Neural crest cell (in vitro differentiated cells): ENCODE measurements at places on chromosomes 3 and 15. TPM values are rescaled to one million over a fixed set of nuclear protein-coding genes. Genes with fewer than 3 reads are reported as not detected.
A peak's percentile ranks its signal among the peaks of the same experiment; 100 is the strongest.

The RLBP1 gene
- 5.7 and 6.3 TPM in 2 replicates for total RNA-seq

GRCh38 chr3:37704064-37704463 lies 157.6 kb upstream of the CTDSPL start:
- DNase-seq = no peak

DNA sequence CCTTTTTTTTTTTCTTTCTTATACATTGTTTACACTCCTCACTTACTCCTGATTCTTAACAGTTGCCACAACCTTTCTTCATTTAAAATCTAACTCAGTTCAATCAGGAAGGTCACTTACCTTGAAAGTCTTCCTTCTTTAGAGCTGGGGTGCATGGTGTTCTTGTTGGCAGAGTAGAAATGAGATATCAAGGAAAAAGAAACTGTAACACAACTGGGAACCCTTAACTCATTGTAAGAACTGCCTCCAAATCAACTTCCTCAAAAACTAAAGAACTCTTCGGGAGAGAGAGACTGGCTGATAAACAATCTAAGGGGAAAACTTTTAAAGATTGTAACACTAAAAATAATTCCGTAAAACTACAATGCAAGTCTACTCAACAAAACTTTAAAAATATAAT lies 1.4 kb upstream of the APPL1 start:
- no peak for DNase-seq

The ARRDC4 gene
- total RNA-seq = 13.3 and 14.2 TPM in 2 replicates

The ENTPD3 gene
- not detected in 2 replicates for total RNA-seq

DNA sequence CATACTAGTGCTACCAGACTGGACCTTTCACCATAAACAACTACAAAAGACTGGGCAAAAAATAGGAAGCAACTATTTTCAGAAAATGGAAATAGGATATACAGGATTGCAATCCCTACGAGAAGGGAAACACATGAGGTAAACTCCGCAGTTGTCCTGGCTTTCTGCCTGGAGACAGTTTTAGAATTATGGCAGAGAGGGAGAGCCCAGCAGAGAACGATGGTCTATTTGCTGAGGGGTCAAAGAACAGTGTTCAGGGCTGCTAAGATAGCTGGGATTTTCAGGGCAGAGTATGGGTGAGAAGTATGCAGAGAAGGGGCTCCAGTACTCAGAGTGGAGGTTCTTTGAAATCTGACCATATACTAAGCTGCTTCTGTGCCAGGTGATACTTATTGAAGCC lies 163.4 kb downstream of the CHDH start:
- no peak for DNase-seq

- DNase-seq = no peak
Measured at GRCh38 chr15:48596841-48597240, 48.7 kb downstream of the FBN1 start.

GRCh38 chr3:129336093-129336706 lies 57.5 kb downstream of the HMCES start:
- no peak for DNase-seq

The MFSD1 gene
- total RNA-seq = 16.9 and 18.5 TPM in 2 replicates

The PLA2G4F gene
- total RNA-seq = not detected in 2 replicates

DNA sequence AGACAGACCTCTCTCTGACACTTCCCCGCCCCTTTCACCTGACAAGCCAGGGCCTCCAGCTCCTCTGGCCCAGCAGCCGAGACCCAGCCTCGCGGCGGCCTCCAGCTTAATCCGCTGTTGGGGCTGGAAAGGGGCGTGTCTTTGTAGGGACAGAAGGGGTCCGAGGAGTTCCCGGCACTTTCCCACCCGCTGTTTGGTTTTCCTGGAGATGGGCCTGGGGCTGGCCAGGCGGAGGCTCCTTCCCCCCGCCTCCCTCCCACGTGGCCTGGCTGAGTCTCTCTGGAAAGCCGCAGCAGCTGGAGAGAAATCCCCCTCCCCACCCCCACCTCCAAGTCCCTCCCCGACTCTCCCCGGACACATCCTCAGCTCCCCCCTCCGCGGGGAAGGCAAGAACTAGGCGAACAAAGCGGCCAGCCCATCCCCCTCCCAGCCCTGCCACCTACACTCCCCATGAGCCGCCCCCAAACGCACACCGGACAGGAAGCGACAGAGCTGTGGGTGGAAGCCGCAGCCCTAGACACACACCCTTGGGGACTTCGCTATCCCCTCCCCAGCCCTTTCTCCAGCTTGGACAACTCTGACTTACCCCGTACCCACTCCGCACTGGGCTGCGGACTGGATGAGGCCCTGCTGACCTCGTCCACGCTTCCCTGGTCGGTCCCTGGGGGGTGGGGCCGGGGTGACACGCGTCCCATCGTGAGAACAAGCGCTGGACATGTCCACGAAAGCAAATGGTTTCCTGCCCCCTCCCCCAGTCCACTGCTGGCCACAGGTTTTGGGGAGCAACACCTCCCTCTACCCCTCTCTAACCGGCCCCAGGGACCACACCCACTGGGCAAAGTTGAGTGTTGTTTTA lies 1.2 kb downstream of the IGDCC4 start:
- DNase-seq = peak; percentile 62

The ITGA11 gene
- 0.18 and 0.51 TPM in 2 replicates for total RNA-seq

The GAP43 gene
- total RNA-seq = 41.8 and 42.9 TPM in 2 replicates

The CFAP92 gene
- 8.7 and 8.8 TPM in 2 replicates for total RNA-seq

- DNase-seq = no peak
Measured at GRCh38 chr15:43214169-43214568, 6.6 kb downstream of the EPB42 start.

The PCSK6 gene
- total RNA-seq = 4.5 and 5.4 TPM in 2 replicates

The NR2F2 gene
- 147 and 150 TPM in 2 replicates for total RNA-seq

GRCh38 chr3:27194861-27195483 lies 174.2 kb downstream of the NEK10 start:
- no peak for DNase-seq

GRCh38 chr3:171178714-171179113 lies 152.2 kb upstream of the SLC2A2 start:
- DNase-seq = no peak

DNA sequence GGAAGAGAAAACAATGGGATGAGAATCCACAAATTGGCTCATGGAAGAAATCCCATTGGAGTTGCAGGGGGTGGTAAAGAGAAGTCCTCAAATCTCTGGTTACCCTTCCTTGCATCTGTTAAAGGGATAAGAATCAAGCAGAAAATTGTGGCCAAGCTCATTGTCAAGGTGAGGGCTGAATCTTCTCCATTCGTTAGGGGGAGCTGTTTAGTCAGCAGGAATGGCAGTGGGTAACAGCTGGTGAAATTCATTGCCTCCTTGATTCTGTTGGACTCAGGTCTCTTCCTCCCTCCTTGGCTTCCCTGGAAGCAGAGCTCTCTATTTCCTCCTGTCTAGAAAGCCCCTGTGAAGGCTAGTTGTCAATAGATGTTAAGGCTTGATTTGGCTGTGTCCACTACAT lies 343.1 kb upstream of the SEMA6D start:
- DNase-seq = no peak

The UROC1 gene
- total RNA-seq = not detected in 2 replicates

- no peak for DNase-seq
Measured at GRCh38 chr3:134904241-134904771, 109.2 kb downstream of the EPHB1 start.

The ZIC4 gene
- total RNA-seq = 4.5 and 6.1 TPM in 2 replicates

DNA sequence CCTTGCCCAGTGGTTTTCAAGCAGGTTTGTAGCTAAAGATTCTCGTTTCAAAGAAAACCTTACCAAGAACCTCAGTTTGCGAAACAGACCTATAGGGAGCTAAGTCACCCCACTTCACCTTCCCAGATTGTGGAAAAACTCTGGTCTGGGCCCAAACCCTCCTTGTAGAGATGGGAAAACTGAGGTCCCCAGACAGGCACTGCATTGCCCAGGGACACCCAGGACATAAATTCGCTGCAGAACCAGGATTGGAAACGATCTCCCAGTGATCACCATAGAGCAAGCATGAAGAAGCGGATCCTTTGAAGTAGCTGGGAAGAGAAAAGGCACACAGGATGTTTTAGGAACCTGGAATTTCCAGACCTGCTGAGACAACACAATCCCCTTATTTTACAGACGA lies 85.6 kb upstream of the PIAS1 start:
- DNase-seq = no peak

DNA sequence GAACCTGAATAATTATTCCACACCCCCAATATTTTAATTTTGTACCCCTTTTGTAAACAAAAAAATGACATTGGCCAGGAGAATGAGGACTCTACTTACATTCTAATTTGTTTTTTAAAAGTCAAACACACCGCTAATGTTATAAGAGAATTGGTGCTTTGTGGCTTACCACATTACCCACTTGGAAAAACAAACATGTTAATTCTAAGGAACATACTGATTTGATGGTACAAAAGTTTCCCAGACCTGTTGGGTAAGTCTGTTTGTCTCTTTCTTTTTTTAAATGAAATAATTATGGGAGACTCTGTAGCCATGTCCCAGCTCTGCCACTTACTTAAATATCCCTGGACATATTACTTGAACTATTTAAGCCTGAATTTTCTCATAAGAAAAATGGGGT lies 352.5 kb upstream of the C2CD4B start:
- DNase-seq = no peak

DNA sequence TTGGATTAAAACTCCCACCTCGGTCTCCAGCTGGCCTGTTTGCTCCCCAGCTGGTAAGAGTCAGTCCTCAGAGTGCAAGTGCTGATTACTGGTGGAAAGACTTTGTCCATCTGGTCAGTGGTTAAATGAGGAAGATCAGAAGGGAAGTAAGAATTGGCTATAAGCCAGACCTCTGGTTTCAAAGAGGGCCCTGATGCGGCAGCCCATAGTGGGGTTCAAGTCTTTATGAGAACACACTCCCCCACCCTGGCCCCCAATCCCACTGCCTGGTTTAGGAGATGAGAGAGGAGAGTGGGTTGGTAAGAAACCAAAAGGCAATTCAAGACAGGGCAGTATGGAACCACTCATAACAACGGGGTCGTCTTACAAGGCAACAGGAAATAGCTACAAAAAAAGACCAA lies 65.0 kb downstream of the FRMD4B start:
- no peak for DNase-seq

- no peak for DNase-seq
Measured at GRCh38 chr3:38059148-38059547, 20.1 kb downstream of the DLEC1 start.

- no peak for DNase-seq
Measured at GRCh38 chr3:18740631-18741583, 315.8 kb upstream of the SATB1 start.

- DNase-seq = no peak
Measured at GRCh38 chr3:81823882-81824395, 62.5 kb upstream of the GBE1 start.

- DNase-seq = no peak
Measured at GRCh38 chr3:142694225-142694624, 29.6 kb upstream of the TRPC1 start.

DNA sequence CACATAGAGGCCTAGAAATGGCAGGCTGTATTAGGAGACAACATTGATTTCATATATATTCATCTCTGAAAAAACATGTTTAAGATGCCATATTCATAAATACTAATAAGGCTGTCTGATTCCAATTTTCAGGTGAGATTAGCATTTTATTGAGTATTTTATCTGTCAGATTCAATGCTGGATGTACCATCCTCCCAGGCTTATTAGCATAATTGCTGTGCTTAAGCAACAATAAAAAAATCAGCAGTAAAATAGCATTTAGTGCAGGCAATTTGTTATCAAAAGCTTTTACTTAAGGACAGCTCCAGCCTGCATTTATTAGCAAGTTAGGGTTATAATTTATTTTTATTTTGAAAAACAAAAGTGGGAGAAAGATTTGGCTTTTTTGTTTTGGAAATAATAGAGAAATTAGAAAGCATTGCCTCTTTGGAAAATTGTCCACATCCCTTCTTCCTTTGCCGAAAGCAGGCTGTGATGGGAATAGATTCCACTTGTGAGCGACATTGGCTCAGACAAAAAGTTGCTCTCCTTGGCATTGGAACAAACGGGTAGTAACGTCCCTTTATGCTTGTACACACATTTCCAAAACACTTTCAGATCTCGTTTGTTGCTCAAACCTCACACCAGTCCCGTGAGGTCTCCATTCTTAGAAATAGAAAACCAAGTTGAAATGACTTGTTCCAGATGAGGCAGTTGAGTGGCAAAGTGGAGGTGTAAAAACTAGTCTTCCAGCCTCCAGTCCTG lies 134.0 kb downstream of the LPP start:
- DNase-seq = no peak

DNA sequence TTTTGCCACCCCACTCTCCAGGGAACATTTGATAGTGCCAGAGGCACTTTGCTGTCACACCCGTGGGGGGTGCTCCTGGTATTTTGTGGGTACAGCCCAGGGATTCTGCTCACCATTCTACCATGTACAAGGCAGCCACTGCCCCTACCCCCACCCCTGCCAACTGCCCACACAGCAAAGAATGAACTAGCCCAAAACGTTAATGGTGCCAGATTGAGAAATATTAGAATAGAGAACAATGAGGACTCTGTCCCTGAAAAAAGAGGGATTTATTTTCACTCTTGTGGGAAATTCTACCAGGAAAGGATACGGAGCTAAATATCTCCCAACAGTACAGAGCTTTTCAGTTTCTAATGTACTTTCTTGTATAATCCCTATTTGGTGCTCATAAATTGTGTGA lies 154.5 kb upstream of the SUCLG2 start:
- no peak for DNase-seq

- no peak for DNase-seq
Measured at GRCh38 chr15:80331886-80332406, 72.2 kb upstream of the ARNT2 start.
